ENCODE measurements at places on chromosomes 5 and 9.

GRCh38 chr9:5085993-5086392, 99.4 kb downstream of the INSL6 start:
- no peak for DNase-seq

GRCh38 chr5:58893551-58893950, 310.7 kb downstream of the RAB3C start:
- DNase-seq = no peak

- no peak for DNase-seq
Observed at GRCh38 chr9:97459326-97459725, 42.1 kb upstream of the TMOD1 start.

DNA sequence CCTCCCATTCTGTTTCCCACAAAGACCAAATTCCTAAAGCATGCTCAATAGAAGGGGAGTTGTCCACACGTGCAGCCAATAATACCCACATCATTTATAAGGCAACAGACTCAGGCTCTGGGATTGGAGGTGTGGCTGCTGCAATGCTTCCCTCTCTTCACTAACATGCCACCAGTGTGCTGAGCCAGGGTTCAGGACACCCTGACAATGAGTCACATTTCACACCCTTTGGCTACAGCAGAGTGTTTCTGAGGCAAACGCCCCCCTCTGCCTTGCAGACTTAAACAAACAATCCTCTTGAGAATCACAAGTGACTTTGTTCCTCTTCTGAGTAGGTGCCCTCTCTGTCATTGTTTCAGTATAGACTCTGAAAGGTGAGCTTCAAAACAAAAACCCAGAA, 189.3 kb upstream of the TLE4 start:
- DNase-seq = no peak

DNA sequence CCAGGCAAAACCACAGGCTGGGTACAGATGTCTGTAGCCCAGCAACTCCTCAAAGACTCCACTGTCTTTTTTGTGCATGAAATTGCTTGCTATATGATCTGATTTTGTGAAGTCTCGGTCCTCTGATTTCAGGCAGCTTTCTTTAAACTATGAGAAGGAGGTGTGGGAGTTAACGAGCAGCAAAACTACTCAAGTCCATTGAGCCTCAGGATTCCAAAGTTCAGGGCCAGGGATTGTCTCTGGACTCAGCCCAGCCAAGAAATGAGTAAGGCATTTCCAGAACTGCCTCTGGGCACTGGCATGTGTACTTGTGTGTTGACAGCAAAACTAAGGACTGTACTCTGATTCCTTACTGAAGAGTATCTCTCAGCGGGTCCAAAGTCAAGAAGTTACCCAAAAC, 53.4 kb upstream of the GLIS3 start:
- DNase-seq = no peak

DNA sequence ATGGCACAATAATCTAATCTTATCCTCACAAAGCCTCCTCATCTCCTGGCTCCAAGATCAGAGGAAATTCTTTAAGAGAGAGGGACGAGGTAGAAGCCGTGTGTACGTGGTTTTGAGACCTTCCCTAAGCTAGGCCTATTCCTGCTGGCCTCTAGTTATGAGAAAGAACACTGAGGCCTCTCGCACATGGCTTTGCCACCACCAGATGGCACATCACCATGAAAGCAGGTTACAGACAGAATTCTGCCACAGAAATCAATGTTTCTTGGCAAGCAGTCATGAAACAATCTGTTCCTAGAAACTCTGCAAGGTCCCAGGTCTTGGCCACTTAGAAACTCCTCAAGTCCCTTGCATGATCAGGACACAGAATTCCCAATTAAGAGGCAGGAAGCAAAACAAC, 268.2 kb upstream of the TAS2R1 start:
- DNase-seq = no peak

DNA sequence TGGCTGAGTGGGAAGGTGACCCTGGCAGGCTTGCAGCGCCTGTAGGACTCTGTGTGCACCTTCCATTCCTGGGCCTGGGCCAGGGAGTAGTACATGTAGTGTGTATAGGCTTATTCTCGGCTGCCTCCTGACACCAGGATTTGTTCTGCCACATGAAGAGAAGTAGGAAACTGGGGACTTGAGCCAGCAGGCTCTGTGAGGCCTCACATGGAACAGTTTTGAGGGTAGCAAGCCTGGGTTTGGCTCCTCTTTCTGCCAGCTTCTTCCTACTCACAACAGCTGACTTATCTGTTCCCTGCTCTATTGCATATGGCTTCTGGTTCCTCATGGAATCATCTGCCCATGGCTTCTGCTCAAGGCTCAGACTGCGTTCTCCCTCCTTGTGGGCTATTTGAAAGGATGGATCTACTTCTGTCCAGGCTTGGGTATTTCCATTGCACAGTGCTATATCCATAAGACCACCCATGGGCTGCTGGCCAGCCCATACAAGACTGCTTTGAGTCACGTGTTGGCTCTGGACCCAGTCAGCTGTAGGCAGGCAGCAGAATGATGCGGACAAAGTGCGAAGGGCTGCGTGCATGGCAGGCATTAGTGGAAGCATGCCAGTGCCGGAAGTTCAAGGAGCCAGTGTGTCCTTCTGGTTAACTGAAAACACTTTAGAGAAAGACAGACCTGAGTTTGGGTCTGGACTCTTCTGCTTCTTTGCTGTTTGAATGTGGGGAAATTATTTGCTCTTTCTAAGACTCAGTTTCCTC, 11.0 kb upstream of the INSYN2B start:
- DNase-seq = no peak

GRCh38 chr5:95398989-95399388, 7.8 kb downstream of the FAM81B start:
- no peak for DNase-seq

GRCh38 chr9:121703014-121703734, 51.7 kb downstream of the DAB2IP start:
- no peak for DNase-seq

GRCh38 chr5:71830681-71831539, 111.8 kb downstream of the CARTPT start:
- DNase-seq = peak; percentile 84

- no peak for DNase-seq
Observed at GRCh38 chr5:148882332-148882731, 55.9 kb downstream of the ADRB2 start.

DNA sequence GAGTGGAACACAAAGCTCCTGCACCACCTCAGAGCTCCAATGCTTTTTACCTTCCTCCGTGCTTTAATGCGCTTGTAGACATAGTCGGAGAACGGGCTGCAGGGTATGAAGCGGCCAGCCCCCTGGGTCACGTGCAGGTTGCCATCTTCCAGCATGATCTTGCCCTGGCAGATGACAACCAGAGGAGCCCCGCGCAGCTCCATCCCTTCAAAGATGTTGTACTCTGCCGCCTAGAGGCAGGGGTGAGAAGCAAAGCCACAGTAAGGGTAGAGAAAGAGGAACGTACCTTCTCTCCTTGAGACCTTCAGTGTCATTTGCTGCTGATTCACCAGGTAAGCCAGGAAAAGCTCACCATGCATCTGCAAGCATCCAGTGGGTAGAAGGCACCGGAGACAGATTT, 112.3 kb downstream of the DPYSL3 start:
- DNase-seq = no peak

DNA sequence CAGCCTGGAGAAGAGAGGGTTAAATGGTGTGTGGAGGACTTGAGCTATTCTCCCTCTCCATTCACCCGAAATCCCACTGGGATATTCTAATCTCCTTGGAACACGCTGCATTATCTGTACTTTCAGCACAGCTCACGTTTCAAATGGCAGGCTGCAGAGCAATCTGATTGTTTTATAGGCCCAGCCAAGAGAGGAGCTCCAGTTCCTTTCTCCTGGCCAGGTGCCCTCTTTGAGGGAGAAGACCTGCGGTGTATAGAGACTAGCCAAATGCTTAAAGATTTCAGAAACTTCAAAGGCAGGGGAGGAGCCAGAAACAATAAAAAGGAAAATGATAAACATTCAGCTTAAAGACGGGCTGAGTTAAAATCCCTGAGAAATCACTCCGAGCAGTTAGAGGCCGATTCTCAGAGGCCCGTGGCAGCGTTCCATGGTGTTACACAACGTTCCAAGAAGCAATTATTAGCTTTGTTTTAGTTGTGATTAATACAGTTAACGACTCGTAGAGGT, 564.0 kb upstream of the KLF4 start:
- DNase-seq = peak; percentile 33

DNA sequence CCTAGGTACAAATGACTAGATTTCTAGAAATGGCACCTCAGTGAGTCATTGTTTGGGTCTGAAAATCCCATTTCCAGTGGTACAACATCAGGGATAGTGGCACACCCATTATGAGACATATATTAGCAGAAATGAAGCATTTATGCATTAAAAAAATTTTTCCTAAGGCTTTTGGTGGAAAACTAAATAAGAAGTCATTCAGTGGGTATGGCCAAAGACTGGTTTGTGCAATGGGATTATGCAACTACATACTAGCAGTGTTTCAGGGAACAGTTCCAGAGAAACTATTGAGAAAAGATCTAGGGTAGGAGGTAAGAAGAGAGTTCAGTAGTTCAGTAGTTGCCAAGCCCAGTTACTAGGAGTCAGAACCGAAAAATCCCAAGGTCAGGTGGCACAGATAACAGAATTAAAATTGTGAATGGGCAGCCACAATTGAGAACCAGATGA, 106.5 kb upstream of the HAPLN1 start:
- DNase-seq = no peak

- no peak for DNase-seq
Observed at GRCh38 chr5:155676967-155677366, 650.0 kb upstream of the SGCD start.

GRCh38 chr5:137648361-137648760, 87.5 kb downstream of the KLHL3 start:
- no peak for DNase-seq

DNA sequence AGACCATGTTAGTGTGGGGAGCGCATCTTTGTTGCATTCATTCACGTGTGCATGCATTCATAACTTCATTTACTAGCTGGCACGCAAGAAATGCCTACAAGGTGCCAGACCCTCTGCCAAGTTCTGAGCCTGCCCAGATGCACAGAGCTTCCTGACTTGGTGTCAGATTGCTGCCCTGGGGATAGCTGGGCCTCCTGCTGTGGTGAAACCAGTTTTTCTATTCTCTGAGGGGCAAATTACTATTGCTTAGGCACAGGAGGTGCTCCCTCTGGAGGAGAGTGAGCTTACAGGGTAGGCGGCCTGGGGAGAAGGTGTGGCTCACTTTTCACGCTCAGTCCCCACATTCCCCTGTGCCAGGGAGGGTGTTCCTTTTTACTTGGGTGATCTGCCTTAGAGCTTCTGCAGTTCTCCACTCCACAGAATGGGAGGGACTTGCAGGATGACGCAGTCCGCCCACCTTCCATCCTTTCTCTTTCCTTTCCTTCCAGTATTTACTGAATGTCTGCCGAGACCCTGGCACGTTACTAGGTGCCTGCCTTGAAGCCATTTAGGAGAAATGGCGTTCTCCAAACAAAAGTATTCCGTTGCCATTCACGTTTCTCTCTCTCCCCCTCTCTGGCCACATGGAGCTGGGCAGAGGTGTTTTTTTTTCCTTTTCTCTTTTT, 27.9 kb upstream of the CTNNA1 start:
- no peak for DNase-seq

DNA sequence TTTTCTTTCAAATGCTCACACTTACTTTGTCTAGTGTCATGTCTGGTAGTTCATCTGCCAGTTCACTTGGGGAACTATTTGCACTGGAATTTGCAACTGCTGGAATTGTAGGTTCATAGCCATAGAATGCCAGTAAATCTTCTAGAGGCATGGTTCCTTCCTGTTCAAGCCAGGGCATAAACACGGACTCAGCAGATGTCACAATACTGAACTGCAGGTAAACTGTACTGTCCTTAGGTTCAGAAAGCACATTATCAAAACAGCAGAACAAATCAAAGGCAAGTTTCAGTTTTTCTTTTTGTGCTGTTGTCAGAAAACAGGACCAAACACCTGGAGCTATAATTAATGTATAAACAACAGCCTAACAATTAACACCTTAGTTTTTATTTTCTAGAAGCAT, 13.1 kb downstream of the MIER3 start:
- DNase-seq = no peak

DNA sequence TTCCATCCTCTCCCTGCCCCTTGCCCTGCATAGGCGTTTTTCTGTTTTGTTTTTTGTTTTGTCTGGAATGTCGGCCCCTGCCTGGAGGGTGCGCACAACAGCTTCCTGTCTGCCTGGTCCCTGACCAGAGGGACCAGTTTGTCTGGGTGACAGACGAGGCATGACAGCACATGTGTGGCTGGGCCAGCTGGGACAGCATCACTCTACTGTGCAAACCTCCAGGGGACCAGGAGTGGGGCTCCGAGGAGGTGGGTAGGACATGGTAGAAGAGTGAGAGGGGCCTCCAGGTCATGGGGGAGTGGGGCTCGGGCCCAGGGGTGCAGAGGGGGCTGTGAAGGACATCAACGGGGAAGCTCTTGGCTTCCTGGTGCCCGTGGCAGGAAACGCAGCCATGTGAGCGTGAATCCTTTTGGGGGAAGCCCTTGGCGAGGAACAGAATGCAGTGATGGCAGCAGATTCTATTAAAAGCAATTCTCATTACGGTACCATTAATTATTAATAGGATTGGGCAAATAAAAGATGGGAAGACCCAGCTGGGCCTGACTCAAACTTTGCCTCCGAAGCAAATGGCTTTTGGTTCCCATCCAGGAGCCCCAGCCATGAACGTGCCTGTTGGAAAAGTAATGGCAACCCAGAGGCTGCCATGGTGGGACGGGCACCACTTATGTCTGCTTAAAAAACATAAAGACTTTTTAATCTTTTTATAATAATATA, 184.4 kb upstream of the IER5L start:
- DNase-seq = no peak

DNA sequence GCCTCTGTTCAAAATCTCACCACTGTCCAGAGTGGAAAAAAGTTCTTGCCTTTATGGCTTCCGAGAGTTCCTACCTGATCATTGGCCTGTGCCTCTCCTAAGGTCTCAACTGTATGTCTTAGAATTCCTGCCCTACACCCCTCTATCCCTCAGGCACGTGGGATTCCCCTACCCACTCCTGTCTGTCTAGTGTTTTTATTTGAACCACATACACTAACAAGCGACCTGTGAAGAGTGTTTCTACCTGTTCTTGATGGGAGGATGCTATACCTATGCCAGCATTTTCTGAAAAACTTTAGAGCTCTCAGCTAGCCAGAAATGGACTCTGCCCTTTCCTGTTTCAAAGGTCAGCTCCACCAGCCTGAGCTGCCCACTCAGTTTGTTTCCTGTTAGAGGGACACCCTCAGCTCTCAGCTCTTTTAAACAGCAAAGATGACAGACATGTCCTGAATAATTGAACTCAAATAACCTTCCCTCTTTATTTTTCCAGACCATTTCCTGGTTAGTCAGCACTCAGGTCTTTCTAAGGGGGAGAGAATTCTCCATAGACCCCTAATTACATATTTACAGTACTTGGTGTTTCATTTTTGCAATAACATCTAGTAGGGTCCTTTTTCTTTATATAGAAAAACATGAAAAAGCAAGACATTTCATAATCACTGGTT, 214.8 kb downstream of the AOPEP start:
- no peak for DNase-seq
